ENCODE measurements at places on chromosomes 1 and 21.

GRCh38 chr21:35509001-35509704, 460.1 kb upstream of the RUNX1 start:
- no peak for DNase-seq

GRCh38 chr1:14822493-14822892, 224.0 kb downstream of the KAZN start:
- no peak for DNase-seq

GRCh38 chr1:118948351-118948750, 39.8 kb downstream of the TBX15 start:
- no peak for DNase-seq

- DNase-seq: no peak
These were observed 56.0 kb upstream of the CD53 start for GRCh38 chr1:110816945-110817344.

DNA sequence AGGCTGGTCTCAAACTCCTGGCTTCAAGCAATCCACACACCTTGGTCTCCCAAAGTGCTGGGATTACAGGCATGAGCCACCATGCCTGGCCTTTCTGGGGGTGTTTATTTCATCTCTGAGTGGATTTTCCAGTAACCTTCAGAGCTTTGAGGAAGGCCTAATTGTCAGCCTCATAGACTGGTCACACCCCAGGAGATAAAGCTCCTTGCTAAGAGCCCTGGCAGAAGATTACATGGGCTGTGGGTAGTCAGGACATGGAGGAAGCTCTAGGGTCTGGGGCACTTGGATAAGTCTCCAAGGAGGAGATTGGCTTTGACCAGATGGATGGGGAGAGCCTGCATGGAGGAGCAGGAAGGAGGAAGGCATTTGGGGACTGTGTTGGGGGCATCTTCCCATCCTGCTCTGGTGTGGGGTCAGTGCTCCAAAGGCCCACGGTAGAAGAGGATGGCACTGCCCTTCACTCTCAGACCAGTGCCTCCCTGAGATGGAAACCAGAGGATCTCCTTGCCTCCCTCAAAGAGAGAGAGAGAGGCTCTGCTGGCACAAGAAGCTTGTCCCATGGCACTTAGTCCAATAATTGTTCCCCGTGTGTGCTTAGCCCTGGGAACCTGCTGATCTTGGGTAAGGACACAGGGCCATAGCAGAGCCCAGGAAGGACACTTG, 14.7 kb upstream of the GSTM4 start:
- no peak for DNase-seq

DNA sequence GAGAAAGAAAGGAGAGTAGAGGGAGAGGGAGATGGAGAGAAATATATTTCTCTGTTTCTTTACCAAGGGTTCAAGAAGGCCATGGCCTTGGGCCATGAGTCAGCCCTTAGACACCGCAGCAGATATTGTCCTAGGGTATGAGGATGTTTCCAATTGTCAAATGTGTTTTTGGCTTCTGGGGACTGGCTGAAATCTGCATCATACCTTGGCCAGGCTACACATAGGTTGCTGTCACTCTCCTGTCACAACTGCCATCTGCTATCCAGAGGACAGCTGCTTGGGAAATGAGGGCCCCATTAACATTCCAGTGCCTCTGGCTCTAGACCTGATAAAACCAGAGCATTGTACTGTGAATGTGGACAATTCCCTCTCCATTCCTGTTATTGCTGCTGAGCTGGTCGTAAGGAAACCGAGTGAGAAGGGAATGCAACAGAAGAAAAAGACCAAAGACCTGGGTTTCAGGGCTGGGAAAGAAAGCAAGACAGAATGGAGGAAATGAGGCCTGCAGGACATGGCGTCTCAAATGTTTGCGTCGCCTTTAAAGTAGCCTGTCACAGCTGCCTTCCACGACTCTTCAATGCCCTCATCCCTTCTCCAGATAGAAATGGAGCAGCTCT, 8.8 kb upstream of the PIGC start:
- DNase-seq: no peak

Measured in COR-L47 (cell line).